ENCODE measurements at places on chromosomes 3 and 15.

DNA sequence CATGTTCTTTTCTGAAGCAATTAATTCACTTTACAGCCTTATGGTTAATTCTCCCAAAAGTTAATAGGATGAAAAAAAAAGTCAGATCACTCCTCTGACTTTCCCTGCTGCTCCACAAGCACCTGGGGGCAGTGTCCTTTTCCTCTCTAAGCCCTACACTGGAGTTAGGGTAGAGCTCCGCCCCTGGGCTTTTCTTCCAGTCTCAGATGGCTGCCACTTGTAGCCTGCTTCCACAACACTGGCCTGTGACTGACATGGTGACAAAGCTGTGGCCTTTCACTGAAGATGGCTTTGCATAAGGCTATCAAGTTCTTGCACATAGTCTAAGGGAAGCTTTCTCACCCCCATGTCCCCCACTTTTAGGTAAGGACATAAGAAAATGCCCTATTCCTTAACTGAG lies 1.3 kb upstream of the MON1A start:
- DNase-seq: no peak

GRCh38 chr3:7074217-7074616 lies 213.3 kb downstream of the GRM7 start:
- no peak for DNase-seq

DNA sequence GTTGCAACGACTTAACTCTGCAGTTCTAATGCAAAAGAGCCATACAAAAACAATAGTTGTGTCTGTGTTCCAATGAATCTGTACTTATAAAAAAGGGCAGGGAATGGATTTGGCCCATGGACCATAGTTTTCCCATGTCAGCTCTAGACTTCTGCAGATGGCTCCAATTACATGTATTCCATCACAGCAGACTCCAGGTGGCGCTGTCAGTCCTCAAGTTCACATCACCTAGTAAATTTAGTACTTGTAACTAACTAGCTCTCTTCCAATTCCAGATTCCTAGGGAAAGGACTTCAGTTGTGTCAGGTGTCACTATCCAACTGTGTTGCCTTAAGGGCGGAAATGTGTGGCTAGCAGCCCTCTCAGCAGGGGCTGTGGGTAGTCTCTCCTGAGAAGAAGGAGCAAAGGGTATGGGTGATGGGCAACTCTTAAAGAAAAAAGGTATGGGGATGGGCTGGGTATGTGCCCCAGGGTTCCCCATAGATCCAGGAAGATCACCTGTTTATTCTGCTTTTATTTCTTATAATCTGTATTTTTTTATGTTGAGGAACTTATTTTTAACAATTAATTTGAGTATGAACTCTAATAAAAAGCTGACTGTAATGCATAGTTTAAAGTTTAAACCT lies 36.2 kb downstream of the BBS4 start:
- DNase-seq: peak; percentile 41

- DNase-seq: no peak
These were observed 110.5 kb upstream of the BFSP2 start for GRCh38 chr3:133289322-133289721.

DNA sequence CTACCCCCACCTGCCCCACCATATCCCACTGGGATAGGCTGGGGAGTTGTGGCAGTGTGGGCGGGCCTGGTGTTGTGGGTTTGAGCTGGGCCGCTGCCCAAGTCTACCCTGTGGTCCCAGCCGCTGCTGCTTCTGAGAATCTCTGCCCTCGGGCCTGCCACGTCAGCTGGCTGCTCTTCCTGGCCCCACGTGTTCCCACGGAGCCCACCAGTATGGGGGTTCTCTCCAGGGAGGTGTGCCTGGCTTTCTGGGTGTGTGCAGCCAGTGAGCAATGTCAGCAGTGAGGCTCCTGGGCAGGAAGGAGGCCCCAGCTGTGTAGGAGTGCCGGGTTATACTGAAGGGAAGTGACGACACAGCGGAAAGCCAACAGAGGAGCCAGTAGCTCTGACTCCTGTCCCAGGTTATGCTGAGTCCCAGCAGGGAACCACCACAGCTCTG lies 10.5 kb downstream of the GNAI2 start:
- DNase-seq: peak; percentile 99

DNA sequence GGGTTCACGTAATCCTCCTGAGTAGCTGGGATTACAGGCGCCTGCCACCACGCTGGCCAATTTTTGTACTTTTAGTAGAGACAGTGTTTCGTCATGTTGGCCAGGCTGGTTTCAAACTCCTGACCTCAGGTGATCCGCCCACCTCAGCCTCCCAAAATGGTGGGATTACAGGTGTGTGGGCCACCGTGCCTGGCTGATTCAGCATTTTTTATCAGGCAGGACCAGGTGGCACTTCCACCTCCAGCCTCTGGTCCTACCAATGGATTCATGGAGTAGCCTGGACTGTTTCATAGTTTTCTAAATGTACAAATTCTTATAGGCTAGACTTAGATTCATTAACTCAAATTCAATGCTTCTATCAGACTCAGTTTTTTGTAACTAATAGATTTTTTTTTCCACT lies 9.4 kb downstream of the VHL start:
- DNase-seq: no peak

DNA sequence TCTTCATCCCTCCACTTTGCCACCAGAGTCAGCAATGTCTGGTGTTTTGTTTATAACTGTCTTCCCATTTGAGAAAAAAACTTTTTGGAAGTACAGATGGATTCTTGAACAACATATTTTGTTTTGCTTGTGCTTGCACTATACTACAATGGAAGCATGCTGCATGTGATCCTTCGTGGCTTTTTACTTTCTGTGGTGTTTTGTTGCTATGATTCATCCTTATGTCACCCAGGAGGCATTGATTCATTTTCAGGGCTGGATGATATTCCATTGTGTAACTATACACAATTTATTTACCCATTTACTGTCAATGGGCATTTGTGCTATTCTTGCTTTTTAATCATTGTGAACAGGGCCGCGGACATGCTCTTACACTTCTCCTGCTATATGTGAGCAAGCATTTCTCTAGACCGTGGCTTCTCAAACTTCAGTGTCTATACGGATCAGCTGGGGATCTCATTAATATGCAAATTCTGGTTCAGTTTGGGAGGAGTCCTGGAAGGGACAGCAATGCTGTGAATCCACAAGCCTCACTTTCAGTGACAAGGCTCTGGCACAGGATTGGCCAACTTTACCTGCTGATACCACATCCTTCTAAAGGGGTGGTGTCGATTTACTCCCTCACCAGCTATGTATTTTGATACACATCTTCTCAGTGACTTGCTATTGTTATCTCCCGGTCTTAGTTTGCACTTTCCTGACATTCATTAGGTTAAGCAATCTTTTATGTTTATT lies 65.9 kb downstream of the POLR2M start:
- peak; percentile 70 for DNase-seq

DNA sequence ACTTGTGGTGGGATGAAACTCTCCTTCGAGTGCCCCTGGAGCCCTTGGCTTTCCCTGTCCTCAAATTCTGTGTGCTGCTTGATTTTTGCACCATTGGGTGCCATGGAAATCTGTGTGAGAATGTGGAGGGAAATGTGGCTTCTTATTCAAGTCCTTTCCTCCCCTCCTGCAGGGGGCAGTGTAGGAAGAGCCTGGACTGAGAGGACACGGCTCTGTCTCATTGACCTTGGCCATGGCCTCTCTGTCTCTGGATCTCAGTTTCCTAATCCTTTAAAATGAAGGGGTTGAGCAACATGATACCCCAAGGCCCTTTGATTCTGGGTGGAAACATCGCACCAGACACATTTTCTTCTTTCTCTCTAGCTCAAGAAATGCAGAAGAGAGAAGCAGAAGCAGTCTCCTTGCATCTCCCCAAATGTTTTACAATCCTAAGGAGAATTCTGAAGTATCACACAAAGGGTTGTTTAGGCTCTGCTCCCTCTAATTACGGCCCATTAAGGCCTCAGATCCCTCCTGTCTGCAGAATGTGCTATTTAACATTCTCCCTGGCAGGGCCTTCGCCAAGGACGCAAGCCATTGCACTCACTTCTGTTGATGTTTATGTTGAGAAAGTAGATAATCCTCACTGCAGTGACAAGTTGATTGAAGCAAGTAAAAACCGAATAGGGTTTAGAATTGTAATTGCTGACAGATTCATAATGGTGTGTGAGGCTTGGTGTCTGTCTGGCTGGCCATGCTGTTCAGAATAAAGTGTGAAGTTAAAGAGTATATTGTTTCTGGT lies 169.1 kb downstream of the TPRG1 start:
- DNase-seq: no peak

DNA sequence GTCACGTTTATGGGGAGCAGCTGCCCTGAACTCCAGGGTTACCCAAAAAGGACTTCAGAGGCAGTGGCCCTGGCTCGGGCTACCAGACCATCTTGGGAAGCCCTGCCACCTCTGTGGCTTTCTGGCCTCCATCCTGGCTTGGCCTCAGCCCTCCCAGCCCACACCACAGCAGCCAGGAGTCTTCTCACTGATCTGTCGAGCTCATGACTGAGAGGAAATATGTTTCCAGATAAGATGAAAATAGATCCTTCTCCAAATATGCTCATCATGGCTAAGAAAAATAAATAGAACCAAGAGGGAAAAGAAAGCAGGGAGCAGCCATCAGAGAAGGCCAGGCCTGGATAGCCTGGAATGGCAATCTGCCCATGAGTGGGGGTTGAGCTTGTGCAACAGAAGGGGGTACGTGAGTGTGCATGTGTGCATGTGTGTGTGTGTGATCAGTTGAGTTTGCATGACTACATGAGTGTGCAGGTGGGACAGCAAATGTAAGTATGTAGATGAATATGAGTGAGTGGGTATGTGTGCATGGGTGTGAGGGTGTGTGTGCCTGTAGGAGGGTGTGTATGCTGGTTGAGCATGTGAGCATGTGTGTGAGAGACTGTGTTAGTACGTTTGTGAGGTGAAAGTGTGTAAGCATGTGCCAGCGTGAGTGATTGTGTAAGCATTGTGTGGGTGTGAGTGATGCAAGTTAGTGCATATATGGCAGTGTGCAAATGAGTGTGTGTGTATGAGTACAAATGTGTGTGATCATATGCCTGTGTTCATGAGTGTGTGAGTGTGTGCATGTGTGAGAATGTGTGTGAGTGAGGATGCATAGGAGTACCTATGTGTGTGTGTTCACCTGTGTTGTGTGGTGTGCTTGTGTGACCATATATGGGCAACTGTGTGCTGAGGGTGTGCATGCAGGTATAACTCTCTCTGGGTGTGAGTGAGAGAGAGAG lies 9.9 kb upstream of the RFT1 start:
- DNase-seq: no peak
